Esophagus muscularis mucosa (tissue), 4 donors: ENCODE measurements at places on chromosomes 2 and 18. TPM values are rescaled to one million over a fixed set of nuclear protein-coding genes. Genes with fewer than 3 reads are reported as not detected.

GRCh38 chr2:52632543-52632942 is 1135.1 kb upstream of the CHAC2 start:
- DNase-seq, result no peak

The AGAP1 gene
- total RNA-seq, result 37.9 TPM

- no peak for DNase-seq
These were observed 79.8 kb downstream of the MOGAT1 start for GRCh38 chr2:222751238-222751637.

The AKAIN1 gene
- not detected for total RNA-seq

DNA sequence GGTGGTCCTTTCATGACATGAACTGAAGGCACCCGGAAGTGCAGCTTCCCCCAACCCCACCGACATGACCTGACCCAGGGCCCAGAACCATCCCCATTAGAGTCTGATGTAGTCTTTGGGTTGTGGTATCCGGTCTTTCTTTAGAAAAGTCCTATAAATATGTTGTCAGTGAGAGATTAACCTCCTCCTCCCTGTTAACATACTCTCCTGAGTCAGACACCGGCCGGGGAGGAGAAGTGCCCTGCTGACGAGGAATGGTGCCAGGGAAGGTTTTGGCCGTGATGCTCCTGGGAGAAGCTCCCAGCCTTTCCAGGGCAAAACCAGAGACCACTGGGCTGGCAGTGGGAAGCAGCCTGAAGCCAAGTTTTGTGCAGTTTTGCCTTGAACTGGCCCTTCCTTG is 109.0 kb downstream of the LAMA3 start:
- DNase-seq, result peak; percentile 87

The SCN7A gene
- 71.5 TPM for total RNA-seq

The GPR75 gene
- 1.2 TPM for total RNA-seq

- no peak for DNase-seq
These were observed 319.9 kb upstream of the SLC14A2 start for GRCh38 chr18:45295388-45295787.

DNA sequence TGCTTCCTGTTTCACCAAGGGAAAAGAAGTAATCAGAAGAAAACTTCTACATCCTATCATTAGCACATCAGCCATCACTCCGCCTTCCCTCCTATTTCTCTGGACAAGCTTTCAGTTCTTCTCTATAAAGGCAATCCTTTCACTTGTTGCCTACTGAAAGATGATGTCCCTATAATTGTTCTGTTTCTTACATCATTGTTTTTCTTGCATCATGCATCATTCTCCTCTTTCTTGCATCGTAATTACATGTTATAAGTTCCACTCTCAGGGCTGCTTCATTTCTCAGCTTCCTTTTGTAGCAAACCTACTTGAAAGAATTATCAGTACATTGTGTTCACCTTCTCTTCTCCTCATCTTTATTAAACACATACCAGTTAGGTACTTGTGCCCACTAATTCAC is 7.2 kb downstream of the SLC30A6 start:
- DNase-seq, result no peak

The GALNT3 gene
- total RNA-seq, result 0.99 TPM

The EFR3B gene
- 0.65 TPM for total RNA-seq

DNA sequence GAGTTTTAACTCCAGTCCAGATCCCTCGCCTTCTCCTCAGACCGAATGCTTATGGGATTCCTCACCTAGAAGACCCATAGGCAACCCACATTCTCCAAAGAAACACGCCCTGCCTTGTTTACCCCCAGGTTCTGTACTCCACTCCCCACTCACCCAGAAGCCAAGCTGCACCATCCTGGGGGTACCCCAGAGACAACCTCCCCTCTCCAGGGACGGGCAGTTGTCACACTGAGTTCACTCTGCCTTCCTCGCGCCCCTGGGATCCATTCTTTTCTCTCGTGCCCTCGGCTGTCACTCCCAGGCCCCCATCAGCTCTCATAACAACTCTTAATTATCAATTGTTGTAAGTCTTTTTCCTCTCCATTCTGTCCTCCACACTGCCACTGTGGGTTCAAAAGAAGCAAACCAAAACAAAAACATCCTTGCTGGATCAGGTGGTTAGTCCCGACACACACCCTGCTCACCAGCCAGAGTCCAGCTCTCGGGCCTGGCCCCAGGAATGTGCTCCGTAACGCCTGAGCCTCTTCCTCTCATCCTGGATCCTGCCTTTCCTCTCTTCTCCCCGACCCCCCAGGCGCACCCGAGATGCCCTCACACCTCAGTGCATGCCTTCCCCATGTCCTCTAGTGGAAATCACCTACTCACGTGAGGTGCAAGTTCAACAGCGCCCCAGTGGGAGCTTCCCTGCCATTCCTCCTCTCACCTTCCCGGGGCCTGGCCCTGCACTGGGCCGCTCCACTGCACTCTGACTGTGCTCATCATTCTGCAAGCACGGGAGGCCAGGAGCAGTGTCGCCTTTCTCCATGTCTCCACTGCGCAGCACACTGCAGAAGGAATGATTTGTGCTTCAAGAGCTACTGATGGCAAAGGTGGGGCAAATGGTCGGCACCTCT is 20.7 kb downstream of the COX7A2L start:
- DNase-seq, result peak; percentile 83

The NLRC4 gene
- 0.63 TPM for total RNA-seq

GRCh38 chr2:237181844-237182243 is 96.2 kb downstream of the COPS8 start:
- peak; percentile 85 for DNase-seq

The CHRND gene
- not detected for total RNA-seq

The TPGS2 gene
- total RNA-seq, result 77.7 TPM

DNA sequence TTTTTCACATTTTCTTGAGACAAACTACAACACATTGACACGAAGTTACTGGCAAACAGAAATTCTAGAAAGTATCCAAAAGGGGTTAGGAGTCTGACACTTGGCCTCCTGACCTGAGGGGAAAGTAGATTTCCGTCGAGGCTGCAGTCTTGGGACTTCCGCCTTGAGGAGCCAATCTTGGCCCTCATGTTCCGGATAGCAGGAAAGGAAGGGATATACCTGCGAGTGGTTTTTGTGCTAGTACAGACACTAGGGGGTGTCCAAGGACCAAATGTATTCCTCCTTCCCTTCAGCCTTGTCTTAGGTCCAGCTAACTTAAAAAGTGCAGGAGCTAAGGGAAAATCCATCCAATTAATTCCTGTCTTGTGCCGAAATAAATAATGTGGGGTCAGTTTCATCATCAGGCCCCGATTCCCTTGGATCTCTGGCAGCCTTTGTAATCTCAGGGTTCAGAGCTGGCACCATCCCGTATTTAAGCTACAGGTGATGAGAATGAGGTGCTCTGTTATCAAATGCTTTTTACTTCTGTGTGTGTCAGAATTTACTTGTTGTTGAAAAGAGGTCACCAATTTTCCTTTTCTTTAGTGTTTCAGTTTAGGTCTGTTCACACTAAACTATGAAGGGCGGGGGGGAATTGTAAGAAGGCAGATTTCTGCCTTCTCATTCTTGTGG is 330.2 kb upstream of the FANCL start:
- no peak for DNase-seq

GRCh38 chr2:59996855-59997254 is 556.6 kb downstream of the BCL11A start:
- DNase-seq, result no peak

The PRKAG3 gene
- total RNA-seq, result not detected

DNA sequence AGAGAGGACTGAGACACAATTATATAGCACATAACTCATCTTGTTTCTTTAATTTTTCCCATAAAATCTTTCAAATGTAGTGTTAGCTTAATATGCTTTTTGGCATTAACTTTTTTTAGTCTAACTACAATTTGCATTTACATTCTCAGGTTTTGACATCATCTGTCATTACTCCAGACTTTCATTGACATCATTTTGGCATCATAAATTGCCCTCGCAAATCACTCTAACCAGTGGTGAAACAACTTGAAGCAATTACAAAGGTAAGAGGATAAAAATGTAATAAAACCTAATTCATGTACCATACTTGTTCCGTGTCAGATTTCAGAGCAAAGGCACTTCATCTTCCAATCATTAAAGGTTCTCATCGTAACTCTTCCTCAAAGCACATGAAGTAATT is 41.4 kb downstream of the RFX8 start:
- no peak for DNase-seq

The ACYP2 gene
- total RNA-seq, result 25.0 TPM

The MRPL30 gene
- total RNA-seq, result 21.6 TPM

The ABCB11 gene
- not detected for total RNA-seq

The CHST10 gene
- total RNA-seq, result 10.8 TPM

The ZNF396 gene
- total RNA-seq, result 2.5 TPM

The IL1F10 gene
- total RNA-seq, result not detected

GRCh38 chr2:9165625-9166024 is 41.0 kb upstream of the ASAP2 start:
- no peak for DNase-seq

The RHBDD1 gene
- 21.9 TPM for total RNA-seq

The KCNS3 gene
- total RNA-seq, result 14.6 TPM

DNA sequence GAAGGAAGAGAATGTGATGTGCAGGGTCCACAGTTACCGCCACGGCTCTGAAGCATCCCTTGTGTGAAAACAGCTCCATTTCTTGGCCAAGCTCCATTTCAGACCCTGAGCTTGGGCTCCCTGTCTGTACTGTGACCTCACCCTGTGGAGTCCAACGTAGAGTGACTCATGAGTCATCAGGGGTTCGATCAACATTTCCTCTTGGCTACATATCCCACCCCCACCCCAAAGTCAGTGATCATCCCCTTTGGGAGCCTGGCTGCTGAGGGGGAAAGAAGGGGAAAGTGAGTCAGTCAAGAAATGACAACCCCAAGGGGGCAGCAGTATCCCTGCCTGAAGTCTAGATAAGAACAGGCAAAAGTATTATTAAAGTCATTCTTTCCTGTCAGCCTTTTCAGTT is 62.2 kb downstream of the PAPOLG start:
- DNase-seq, result no peak

The ASTL gene
- not detected for total RNA-seq

- DNase-seq, result no peak
These were observed 90.4 kb downstream of the SCN3A start for GRCh38 chr2:165113414-165113813.

- no peak for DNase-seq
These were observed 66.7 kb downstream of the PTPN4 start for GRCh38 chr2:119826370-119826961.

The SCN3A gene
- 2.1 TPM for total RNA-seq
